ENCODE measurements at places on chromosomes 7 and 10. TPM values are rescaled to one million over a fixed set of nuclear protein-coding genes. Genes with fewer than 3 reads are reported as not detected.

- no peak for DNase-seq
- H3K36me3 ChIP-seq, result no peaks in the 10 kb centered on the region
- H3K27me3 ChIP-seq, result no peaks in the 10 kb centered on the region
- no peak overlapping the region for H3K4me3 ChIP-seq
- no peak overlapping the region for H3K27ac ChIP-seq
Observed at GRCh38 chr7:129489491-129489890, 12.8 kb upstream of the SMKR1 start.

Gene PILRA
- 7.0 TPM for total RNA-seq

DNA sequence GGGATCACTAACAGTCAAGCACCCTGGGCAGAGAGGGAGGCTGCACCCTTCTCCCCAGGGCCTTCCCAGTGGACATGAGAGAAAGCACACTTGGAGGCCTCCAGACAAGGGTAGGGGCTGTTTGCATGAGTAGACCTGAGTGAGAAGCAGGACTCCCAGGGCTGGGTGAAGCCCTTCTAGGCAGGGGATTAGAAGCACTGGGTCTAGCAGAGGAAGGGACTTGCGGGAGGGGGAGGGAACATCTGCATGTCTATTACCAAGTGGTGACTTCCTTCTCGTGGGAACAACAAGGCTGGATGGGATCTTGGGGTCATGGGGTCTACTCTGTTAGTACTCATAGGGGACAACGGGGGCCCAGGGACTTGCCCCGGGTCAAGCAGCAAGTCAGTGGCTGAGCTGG lies 67.8 kb downstream of the EMX2 start:
- H3K4me1 ChIP-seq, result peaks cover 10% of the 10 kb centered on the region
- no peak for DNase-seq
- no peak overlapping the region for H3K4me3 ChIP-seq
- no peaks in the 10 kb centered on the region for H3K36me3 ChIP-seq

GRCh38 chr7:98459529-98459928 lies 58.6 kb upstream of the BAIAP2L1 start:
- no peaks in the 10 kb centered on the region for H3K27me3 ChIP-seq
- H3K27ac ChIP-seq, result no peak overlapping the region
- H3K4me1 ChIP-seq, result peaks cover 4% of the 10 kb centered on the region
- no peak overlapping the region for H3K4me3 ChIP-seq
- no peaks in the 10 kb centered on the region for H3K36me3 ChIP-seq

GRCh38 chr10:111075577-111076185 lies 1.1 kb upstream of the ADRA2A start:
- H3K27me3 ChIP-seq, result peaks cover 7% of the 10 kb centered on the region
- H3K4me1 ChIP-seq, result peaks cover 22% of the 10 kb centered on the region
- DNase-seq, result no peak
- H3K36me3 ChIP-seq, result no peaks in the 10 kb centered on the region

DNA sequence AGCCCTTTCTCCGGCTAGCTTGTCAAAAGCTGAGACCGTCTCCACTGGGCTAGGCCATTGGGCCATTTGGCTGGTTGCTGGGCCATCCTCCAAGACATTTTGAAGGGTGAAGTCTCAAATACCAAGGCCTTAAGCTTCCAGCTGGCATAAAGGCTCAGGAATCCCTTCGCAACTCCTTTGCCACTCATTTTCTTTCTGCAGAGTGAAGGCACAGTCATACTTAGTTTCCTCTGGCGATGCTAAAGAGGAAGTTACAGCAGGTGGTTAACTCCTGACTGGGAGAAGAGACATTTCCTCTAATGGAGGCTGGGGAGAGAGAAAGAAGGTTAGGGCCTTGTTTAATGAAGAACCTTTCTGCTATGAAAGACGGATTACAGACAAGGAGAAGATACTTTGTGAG lies 4.8 kb upstream of the REPIN1 start:
- no peak for DNase-seq
- H3K4me1 ChIP-seq, result peaks cover 17% of the 10 kb centered on the region
- H3K27ac ChIP-seq, result no peak overlapping the region
- H3K4me3 ChIP-seq, result no peak overlapping the region

DNA sequence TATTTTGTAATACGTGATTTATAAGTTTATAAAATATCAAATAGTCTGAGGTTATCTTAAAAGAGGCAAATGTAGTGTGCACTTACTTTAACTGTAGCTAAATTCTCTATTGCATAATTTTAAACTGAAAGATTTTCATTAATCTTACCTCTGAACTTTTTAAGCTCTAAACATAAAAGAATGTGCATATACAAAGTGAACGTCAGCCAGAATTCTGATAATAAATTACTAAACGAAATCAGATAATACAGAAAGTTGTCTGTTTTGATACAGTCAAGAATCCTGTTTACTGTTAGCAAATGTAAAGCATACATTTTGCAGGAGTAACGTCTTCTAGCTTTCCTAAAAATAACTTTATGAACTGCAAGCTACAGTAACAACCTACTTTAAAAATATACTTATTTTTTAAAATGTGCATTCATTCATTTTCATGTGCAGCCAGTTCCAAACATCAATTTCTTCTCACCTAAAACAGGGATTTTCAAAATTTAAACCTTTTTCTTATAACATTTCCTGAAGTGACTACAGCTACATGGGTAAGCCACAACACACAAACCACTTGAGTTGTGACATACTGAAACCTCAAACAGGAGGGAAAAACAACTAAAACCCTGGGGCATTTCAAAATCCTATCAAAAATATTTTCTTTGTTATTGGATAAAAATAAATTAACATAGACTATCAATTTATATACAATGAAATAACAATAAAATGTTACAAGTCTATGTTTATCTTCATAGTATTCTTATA lies 92.7 kb downstream of the RNLS start:
- no peaks in the 10 kb centered on the region for H3K4me1 ChIP-seq
- H3K4me3 ChIP-seq, result no peak overlapping the region
- H3K27ac ChIP-seq, result no peak overlapping the region
- no peak for DNase-seq
- no peaks in the 10 kb centered on the region for H3K27me3 ChIP-seq
- no peaks in the 10 kb centered on the region for H3K36me3 ChIP-seq

DNA sequence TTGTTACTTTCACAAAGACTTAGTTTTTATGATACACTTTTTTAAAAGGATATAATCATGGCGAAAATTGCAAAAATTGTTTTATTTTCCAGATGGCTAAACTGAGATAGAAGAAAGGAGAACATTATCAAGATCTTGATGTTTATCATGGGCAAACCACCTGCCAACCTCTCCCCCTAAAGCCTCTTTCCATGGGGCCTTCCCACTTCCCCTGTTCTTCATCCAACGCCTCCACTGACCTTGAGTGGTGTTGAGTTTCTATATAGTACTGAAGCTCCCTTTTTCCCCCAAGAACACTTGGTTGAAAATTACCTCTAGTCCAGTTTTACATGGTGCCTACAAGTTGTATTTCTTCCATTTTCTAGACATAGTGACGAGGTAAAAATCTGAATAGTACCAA lies 5.0 kb downstream of the CREB3L2 start:
- DNase-seq, result no peak
- no peaks in the 10 kb centered on the region for H3K36me3 ChIP-seq
- H3K4me3 ChIP-seq, result no peak overlapping the region
- H3K27ac ChIP-seq, result no peak overlapping the region

Gene CRYGN
- not detected for total RNA-seq

Data from body of pancreas (tissue), 4 donors.